ENCODE measurements at places on chromosomes 4 and X.
A peak's percentile ranks its signal among the peaks of the same experiment; 100 is the strongest.

DNA sequence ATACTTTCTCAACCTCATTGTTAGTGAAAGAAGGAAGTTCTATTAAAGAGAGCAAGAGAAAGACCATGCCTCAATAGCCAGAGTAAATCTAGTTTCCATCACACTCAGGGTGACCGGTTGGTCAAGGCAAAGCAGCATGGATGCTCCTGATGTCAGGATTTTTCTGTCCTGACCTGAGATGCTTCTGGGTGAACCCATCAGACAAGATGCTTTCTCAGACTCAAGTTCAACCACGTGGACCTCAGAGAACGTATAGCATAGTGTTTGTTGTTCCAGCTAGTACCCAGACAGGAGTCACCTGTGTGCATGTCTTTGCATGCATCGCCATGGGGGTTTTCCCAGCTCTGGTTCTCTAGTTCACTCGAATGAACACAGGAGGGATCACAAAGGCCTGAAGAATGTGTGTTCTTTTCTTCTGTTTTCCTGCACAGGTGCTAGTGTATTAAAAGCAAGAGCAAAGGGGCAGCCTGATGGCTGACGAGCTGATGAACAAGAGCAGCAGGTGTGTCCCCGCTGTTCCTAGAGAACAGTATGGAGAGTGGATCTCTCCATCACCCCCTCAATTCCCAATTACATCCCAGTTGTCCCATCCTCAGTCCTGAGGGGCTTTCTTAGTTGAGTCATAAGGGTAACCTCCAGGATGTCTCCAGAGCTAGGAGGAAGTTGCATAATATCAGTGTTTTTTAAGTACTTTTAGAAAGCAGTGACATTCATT lies 110.5 kb upstream of the ENPP6 start:
- DNase-seq, result no peak

DNA sequence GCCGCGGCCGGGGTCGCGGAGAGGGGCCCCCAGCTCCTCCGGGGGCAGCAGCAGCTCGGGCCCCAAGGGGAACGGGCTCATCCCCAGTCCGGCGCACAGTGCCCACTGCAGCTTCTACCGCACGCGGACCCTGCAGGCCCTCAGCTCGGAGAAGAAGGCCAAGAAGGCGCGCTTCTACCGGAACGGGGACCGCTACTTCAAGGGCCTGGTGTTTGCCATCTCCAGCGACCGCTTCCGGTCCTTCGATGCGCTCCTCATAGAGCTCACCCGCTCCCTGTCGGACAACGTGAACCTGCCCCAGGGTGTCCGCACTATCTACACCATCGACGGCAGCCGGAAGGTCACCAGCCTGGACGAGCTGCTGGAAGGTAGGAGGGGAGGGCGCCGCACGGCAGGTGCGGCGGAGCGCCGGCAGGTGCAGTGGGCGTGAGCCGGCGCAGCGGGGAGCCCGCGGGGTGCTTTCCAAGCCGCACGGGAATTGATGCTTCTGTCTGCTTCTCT lies 886 bp downstream of the DCLK2 start:
- peak; percentile 21 for DNase-seq

DNA sequence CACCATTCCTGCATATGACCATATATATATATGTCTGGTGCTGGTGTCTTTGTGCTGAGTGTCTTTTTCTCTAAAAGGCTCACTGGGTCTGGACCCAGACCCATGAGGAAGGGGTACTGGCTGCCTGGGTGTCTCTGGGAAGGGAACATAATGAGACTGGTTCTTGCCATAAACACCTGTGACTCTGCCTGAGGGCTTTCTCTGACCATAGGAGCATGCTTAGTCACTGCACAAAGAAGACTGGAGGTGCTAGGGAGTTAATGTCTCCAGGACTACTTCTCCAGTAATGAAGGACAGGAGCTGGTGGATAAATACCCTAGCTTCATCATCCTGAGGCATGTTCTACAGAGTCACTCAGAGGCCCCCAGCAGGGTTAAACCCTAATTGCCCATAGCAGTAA lies 47.1 kb upstream of the CASK start:
- DNase-seq, result no peak

DNA sequence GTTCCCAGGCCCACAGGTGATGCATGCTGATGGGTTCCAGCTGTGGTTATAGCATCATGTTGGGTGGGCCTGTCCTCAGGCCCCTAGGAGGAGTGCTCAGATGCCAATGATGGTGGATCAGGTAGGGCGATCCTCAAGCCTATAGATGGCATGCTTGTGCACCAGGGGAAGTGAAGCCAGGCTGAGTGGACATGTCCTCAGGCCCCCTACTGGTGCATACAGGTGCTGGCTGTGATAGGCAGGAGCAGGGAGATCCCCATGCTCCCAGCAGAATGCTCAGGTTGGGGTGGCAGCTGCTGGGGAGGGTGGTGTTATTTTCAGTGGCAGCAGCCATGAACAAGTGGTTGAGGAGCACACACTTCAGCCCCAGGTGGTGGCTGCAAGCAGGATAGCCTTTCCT lies 96.0 kb downstream of the SMARCA1 start:
- DNase-seq, result no peak

GRCh38 chr4:150582146-150582872 lies at the start of gene MAB21L2:
Gene MAB21L2 (plus strand): TSS chr4:150582151. CDS start chr4:150583030, 879 bp downstream.
- no peak for DNase-seq

GRCh38 chrX:132413459-132413858 lies 75.4 kb downstream of the MBNL3 start:
- DNase-seq, result no peak

- no peak for DNase-seq
Observed at GRCh38 chrX:118855681-118856310, 32.2 kb downstream of the ZCCHC12 start.

GRCh38 chr4:11368701-11369115 lies 60.0 kb downstream of the HS3ST1 start:
- no peak for DNase-seq

Measured in kidney capillary endothelial cell (primary cell).